GDM1 (cell line): ENCODE measurements at places on chromosomes 2 and 18.

GRCh38 chr2:12226653-12227052 lies 480.2 kb downstream of the LPIN1 start:
- no peak for DNase-seq

DNA sequence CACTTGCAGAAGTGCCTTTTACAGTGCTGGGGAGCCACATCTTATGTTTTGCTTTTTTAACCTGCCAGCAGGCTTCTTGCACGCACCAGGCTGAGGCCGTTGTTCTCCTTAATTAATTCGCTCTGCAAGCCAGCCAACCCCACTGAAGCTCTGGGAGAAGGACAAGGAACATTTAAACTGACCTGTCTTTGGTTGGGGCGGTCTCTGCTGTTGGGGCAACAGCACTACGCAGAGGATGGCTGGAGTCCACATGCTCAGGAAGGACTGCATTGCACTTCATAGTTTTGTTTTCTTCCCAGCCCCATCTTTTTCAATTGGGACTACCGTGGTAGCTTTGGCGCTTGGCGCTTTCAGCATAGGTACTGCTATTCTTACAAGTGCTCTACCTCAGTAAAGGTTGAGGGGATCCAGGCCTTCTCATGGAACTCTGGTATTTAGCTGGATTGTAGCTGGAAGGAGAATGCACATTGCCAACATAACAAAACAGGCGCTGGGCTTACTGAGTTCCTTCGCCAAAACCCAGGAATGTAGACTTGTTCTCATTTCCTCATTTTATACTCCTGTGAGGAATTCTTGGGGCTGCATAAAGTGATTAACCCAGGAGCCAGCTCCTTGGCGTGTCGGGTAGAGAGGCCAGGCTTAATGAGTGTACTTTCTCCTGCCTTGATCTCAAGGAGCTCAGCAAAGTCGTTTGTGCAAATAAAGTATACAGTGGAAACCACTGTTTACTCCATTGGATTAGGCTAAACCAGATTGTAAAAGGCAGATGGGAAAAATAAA lies 146.2 kb downstream of the PRKCE start:
- no peak for DNase-seq

DNA sequence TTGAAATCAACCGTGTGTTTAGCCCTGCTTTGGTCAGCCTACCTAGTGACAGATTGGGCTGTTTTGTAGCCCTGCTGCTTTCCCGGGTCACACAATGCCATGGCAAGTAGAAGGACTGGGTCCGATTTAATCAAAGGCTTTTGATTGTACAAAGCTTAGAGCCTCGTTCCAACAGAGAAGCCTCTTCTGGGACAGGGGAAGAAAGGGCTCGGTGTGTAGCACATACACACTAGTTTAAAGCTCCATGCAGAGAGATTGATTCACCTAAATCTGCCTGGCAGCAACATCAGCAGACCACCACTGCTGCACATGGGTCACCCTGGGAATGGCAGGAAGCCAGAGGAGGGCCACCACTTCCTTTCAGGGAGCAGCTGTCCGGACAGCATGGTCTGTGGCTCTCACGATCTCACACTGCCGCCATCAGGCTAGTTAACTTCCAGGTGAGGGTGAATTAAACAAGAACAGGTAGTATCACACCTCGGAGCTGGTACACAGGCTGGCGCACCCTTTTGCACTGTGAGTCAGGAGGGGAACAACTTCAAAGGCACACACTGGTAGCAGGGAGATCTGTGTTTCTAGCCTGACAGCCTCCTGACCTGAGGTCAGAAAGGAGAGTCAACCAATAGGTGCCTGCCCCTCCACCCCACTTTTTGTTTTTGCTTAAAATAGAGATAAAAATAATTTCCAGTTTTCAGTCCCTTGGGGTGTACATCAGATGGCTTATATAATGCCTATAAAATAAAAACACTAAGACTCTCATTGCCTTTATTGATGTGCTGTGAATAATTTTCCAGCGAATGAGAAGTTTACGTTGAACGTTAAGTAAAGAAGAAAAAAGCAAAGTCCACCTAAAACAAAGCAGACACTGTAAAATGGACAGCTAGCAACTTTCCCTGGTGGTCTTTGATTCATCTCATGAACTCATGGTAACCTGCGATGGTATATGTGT lies 108.5 kb downstream of the CDCA7 start:
- DNase-seq: no peak

- DNase-seq: no peak
Observed at GRCh38 chr2:8214036-8214615, 467.7 kb upstream of the ID2 start.

DNA sequence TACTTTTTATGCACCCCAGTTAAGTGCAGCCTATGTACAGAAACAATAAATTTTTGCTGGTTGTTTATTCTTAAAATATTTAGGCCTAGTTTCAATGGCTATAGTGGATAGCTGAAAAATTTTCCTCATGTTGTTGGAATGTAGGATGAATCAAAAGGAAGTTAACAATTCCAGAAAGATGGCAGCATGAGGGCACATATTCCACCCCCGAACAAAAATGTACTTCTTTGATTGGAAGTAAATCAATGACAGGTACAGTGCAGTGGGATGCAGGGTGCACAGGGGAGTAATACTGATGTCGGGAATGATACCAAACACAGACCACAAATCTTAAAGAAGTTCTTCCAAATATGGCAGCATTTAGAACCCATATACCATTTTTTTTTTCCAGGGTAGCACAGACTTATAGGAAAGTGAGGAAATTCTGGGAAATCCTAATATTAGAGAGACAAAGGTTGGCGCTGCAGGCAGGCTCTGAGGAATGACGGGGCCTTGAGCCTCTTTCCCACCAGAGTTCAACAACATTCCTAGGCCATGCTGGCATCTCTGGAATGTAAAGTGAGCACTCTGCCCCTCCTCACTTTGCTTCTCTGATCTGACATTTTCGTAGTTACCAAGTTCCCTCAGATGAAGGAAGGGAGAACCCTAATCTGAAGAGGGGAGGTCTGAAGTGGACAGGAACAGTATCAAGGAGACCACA lies 36.6 kb upstream of the IKZF2 start:
- DNase-seq: no peak

- DNase-seq: no peak
Observed at GRCh38 chr2:30424231-30424630, 22.8 kb upstream of the LCLAT1 start.

DNA sequence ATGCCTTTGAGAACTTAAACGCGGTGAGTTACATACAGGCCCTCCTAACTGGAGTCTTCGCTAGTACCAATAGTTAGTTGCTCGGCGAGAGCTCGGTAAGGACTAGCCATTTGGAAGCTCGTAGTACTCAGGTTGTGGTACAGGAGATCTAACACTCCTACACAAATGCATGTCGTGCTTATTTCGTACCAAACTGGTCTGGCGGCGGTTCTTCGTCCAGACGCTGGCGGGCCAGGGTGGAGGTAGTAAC lies 346 bp upstream of the VRK2 start:
- DNase-seq: no peak

DNA sequence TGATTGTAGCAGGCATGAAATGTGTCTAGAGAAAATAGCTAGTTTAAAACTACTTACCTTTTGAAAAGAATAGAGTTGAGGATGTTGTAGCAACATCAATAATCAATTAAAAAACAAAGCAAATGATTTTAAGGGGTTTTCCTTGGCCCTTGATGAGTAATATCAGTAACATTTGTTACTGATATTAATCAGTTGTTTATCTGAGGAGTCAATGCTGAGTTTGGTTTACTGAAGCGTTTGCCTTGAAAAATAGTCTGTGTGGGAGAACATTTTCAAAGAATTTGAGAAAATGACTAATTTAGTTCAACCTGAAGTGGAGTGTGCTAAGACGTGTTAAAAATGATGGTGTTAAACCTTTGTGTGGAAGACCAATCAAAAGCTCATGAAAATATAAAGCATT lies 9.3 kb downstream of the PTH2R start:
- DNase-seq: no peak

GRCh38 chr2:50840341-50841124 lies 191.4 kb downstream of the NRXN1 start:
- DNase-seq: no peak

GRCh38 chr18:22613788-22614187 lies 196.1 kb upstream of the CTAGE1 start:
- DNase-seq: no peak

- DNase-seq: no peak
Observed at GRCh38 chr2:863732-864450, 86.8 kb upstream of the SNTG2 start.

DNA sequence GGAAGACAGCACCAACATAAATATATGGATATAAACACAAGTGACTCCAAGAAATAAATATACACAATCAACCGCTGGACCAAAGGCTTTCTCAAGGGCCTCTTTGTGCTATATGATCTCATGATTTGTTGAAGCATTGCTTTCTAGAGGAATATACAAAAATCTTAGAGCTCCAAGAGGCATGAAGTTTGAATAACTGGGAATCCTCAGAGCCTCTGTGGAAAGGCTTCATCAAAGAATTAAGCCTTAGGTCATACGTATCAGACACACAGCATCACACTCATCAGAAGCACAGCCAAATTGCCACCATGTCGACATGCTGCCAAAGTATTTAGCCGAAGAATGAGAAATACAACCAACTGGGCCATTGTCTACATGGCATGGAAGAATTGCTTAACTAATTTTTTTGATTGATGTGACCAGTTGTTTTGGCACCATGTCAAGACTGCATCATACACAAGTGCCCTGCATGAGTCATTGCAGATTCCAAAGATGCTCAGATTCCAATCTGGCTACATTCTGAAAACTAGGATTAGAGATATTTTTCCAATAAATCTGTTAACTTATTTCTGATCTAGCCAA lies 860.6 kb upstream of the ZEB2 start:
- no peak for DNase-seq

GRCh38 chr2:19630921-19631320 lies 270.9 kb downstream of the TTC32 start:
- no peak for DNase-seq

DNA sequence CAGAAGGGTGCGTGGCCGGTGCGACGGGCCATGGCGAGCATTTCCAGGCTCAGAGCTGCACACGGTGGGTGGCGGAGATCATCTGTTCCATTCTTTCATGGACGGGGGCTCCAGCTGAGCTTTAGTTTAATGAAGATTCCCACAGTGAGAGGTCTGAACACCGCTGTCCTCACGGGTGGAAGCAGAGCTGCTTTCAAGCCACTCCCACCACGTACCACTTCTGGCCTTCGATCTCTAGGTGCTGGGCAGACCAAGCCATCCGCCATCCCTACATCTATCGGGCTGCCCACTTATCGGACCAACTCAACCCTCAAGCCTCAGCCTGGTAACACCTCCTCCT lies 18.5 kb downstream of the GPR35 start:
- DNase-seq: no peak

GRCh38 chr2:203437511-203437910 lies 97.6 kb downstream of the RAPH1 start:
- no peak for DNase-seq

- peak; percentile 49 for DNase-seq
Observed at GRCh38 chr2:120109186-120110061, 96.5 kb downstream of the EPB41L5 start.
